ENCODE measurements at places on chromosomes 16 and 17.

- DNase-seq: no peak
Observed at GRCh38 chr17:29251184-29251583, 4.5 kb downstream of the CRYBA1 start.

GRCh38 chr17:5962371-5962770 is 107.8 kb upstream of the WSCD1 start:
- no peak for DNase-seq

- DNase-seq: no peak
Observed at GRCh38 chr16:88387180-88387765, 4.5 kb downstream of the ZNF469 start.

DNA sequence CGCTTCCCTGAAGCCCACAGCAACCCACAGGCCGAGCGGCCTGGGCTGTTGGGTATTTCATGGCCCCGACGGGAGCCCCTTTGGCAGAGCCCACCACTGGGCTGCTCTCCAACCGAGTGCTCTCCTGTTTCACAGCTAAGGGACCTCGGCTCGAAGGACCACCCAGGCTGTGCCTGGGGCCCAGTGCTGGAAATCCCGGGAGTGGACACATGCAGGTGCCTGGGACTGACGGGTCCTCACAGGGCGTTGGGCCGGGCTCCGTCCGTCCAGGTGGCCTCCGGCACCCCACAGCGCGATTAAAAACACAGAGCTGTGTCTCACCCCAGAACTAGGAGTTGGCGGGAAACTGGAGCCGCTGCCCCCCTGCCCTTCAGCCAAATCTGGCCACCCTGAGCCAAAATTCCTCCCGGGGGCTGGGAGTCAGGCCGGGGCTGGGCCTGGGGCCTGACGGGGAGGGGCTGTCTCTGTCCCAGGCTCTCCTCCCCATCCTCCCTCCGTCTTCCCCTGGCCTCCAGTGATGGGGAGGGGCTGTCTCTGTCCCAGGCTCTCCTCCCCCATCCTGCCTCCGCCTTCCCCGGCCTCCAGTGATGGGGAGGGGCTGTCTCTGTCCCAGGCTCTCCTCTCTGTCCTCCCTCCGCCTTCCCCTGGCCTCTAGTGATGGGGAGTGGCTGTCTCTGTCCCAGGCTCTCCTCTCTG is 14.1 kb downstream of the UTS2R start:
- DNase-seq: no peak

- no peak for DNase-seq
Observed at GRCh38 chr16:5575646-5576245, 478.2 kb upstream of the EEF2KMT start.

DNA sequence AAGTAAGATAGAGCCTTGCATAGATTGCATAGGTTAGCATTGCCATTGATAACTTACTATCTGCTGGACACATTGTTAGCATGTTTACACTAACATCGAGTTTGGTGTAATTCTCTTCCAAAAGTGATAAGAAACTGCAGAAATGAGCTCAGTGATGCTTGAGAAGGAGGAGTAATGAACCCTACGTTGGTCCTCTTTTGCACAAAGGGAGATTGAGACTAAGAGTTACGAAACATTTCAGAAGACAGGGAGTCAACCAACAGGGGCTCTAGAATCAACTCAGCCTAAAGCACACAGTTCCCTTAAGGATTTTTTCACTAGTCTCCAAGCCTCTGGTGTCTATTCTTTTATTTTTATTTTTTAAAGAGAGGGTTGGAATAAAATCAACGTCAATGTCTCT is 6.8 kb downstream of the CCL7 start:
- no peak for DNase-seq

DNA sequence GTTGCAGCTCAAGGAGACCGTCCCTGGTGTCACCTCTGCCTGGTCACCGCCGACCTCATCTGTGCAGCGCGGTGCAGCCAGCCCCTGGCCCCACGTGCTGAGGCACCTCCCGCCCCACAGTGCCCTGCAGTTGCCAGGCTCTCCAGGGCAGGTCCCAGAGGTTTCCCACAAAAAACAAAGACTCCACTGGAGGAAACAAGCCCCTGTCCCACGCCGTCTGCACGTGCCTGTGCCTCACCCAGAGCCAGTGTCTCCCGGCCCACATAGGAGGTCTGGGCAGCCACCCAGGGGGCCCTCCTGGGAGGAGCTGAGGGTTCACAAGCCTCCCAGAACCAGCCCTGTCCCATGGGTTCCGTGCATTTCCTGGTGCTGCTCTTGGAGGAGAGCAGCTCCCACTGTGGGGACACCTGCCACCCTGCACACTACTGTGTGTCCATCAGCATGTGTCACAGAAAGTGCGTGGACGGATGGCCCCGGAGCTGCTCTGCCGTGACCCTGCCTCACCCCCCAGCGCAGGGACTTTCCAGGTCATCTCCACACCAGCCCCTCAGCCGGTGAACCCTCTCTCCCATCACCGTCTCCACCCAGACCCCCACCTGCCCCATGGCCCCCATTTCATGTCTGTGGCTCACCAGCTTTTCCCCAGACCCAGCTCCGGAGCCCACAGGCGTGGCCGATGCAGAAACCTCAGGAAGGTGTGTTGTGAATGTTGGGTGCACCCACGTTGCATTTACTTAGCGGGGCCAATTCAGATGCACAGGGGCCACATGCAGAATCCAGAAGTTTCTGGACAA is 17.0 kb upstream of the CDH15 start:
- no peak for DNase-seq

DNA sequence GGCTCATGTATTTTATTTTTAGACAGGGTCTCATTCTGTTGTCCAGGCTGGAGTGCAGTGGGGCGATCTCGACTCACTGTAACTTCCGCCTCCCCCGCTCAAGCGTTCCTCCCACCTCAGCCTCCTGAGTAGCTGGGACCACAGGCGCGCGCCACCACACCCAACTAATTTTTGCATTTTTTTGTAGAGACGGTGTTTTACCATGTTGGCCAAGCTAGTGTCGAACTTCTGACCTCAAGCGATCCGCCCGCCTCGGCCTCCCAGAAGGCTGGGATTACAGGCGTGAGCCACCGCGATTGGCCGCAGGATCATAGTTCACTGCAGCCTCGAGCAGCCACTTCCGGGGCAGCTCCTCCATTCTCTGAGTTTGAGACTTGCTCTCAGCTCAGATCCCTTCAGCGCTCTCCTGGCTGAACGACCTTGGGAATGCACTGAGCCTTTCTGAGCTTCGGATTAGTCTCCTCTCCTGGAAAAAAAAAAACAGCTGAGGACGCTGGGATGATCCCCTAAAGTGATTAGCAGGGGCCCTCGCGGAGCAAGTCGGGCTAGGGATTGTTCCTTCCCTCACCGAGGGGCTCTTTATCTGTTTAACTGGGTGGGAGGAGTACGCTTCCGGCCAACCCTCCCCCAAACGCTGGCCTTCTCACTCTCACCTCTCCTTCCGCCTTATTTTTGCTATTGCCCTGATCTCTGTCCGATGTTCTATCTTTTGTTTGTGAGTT is 1.1 kb upstream of the PKMYT1 start:
- DNase-seq: no peak

- DNase-seq: no peak
Observed at GRCh38 chr17:44915321-44915726, at the start of gene GFAP. GFAP (minus strand) TSS chr17:44915500; CDS start chr17:44915486, 14 bp downstream.

DNA sequence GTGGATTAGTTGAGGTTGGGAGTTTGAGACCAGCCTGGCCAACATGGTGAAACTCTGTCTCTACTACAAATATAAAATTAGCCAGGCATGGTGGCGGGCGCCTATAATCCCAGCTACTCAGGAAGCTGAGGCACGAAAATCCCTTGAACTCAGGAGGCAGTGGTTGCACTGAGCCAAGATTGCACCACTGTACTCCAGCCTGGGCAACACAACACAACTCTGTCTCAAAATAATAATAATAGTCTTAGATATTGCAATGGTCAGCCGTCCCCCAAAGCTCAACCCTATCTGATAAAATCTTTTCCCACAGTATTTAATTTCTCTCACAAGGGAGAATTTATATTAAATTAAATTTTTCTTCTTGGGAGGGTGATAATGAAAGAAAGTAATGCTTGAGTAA is 169.6 kb downstream of the XYLT1 start:
- DNase-seq: no peak

DNA sequence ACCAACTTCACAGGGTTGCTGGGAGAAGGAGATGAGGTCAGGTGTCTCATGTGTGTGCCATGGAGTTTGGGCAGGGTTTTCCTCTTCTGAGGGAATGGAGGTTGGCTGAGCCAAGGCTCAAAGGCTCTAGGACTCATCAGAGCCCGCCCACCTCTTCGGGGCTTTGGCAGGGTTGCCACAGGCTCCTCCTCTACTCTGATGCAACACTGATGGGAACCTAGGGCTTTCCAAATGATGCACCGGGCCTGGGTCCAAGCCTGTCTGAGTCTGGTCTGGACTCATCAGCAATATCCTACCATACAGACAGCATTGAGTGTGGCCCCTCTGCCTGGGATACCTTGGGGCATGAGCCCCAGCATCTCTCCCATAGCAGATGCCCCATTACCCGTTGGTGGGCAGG is 59.5 kb upstream of the LHX1 start:
- DNase-seq: no peak

GRCh38 chr16:58451265-58451689 is 48.7 kb upstream of the NDRG4 start:
- DNase-seq: no peak

DNA sequence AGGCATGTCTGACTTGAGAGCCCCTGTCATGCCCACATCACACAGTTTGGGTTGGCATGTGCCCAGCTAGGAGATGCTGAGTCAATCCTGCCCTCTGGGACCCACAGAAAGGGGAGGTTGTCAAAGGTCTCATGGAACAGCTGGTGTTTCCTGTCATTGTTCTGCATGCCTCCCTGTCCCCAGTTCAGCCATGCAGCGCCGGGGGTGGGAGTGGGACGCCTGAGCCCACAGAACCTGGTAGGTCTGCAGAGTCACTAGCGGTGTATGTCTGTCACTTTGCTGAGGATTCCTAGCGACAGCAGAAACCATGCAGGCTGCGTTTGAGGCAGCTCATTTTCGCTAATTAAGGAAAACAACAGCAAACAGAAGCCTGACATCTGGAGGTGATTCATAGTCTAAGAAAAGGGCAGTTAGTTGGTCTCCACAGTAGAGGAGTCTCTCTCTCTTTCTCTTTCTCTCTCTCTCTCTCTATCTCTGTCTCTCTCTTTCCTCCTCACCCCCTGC is 19.6 kb upstream of the CCL1 start:
- no peak for DNase-seq

- no peak for DNase-seq
Observed at GRCh38 chr16:89179148-89179484, 7.6 kb downstream of the CDH15 start.

- no peak for DNase-seq
Observed at GRCh38 chr17:6456321-6456720, 12.1 kb downstream of the PIMREG start.

- no peak for DNase-seq
Observed at GRCh38 chr16:55915096-55915827, 40.1 kb upstream of the CES5A start.

DNA sequence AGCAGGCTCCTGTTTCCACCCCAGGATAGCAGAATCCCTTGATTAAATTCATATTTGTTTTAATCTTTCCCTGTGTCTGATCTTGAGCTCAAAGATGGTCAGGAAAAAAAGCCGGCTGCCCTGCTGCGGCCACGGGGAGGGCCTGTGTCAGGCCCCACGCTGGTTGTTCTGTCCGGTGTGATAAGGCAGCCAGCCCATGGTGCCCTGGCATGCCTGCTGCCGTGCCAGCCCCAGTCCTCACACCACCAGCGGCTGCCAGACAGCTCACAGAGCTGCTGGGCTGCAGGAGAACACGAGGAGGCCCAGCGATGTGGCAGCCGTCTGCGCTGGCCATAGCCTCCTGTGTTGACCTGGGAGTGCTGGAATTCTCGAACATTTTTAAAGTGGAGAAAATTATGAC is 34.7 kb upstream of the BRD7 start:
- no peak for DNase-seq
